Neural progenitor cell (in vitro differentiated cells): ENCODE measurements at places on chromosomes 1 and 21. TPM values are rescaled to one million over a fixed set of nuclear protein-coding genes. Genes with fewer than 3 reads are reported as not detected.

Gene KRTAP20-1
- not detected in 2 replicates for total RNA-seq

Gene LORICRIN
- not detected in 2 replicates for total RNA-seq

- H3K4me1 ChIP-seq: no peaks in the 10 kb centered on the region
- no peak overlapping the region for H3K4me3 ChIP-seq
- H3K27me3 ChIP-seq: no peaks in the 10 kb centered on the region
- no peaks in the 10 kb centered on the region for H3K36me3 ChIP-seq
- H3K27ac ChIP-seq: no peak overlapping the region
Measured at GRCh38 chr1:175848329-175848728, 104.9 kb upstream of the TNR start.

Gene CHD5
- 0.17 and 0.22 TPM in 2 replicates for total RNA-seq

DNA sequence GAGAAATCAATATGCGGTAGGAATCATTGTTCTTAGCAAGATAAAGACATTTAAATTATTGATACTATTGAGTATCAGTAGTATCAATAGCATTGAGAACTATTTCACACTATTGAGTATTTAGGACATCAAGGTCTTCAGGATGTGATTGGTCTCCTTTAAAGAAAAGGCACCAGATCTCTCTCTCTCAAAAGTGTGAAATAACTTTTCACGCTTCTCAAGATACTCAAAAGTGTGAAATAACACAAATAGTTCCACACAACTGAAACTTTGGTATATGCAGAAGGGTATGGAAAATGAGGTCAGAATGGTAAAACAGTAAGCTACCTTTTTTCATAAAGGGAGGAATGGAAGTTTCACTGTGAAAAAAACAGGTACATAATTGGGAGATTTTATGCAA is 6.7 kb upstream of the PYHIN1 start:
- H3K27ac ChIP-seq: no peak overlapping the region
- no peaks in the 10 kb centered on the region for H3K36me3 ChIP-seq
- H3K27me3 ChIP-seq: no peaks in the 10 kb centered on the region
- no peak for DNase-seq
- no peaks in the 10 kb centered on the region for H3K4me1 ChIP-seq
- no peak overlapping the region for H3K4me3 ChIP-seq

- H3K4me3 ChIP-seq: no peak overlapping the region
- no peaks in the 10 kb centered on the region for H3K4me1 ChIP-seq
- no peak overlapping the region for H3K27ac ChIP-seq
- no peak for DNase-seq
- H3K27me3 ChIP-seq: no peaks in the 10 kb centered on the region
Measured at GRCh38 chr1:92748138-92748537, 36.8 kb downstream of the EVI5 start.

DNA sequence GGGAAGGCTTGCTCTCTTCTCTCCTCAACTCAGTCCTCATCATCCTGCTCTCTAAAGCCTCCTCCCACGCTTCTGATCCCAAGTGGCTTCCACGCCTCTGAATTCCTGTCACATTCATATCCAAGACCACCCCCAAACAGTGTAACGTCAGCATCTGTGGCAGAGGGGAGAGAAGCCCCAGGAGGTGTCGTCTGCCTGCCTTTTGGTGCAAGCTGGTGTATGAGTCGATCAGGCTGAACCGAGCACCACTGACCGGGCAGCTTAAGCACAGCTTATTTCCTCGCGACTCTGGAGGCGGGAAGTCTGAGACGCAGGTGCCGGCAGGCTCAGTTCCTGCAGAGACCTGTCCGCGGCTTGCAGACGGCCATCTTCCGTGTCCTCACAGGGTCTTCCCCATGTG is 123.8 kb upstream of the RAB4A start:
- H3K27me3 ChIP-seq: no peaks in the 10 kb centered on the region
- peaks cover 23% of the 10 kb centered on the region for H3K4me1 ChIP-seq
- no peak overlapping the region for H3K4me3 ChIP-seq
- peak; percentile 50 for DNase-seq
- no peak overlapping the region for H3K27ac ChIP-seq

Gene ETS2
- total RNA-seq: 18.8 and 22.4 TPM in 2 replicates

DNA sequence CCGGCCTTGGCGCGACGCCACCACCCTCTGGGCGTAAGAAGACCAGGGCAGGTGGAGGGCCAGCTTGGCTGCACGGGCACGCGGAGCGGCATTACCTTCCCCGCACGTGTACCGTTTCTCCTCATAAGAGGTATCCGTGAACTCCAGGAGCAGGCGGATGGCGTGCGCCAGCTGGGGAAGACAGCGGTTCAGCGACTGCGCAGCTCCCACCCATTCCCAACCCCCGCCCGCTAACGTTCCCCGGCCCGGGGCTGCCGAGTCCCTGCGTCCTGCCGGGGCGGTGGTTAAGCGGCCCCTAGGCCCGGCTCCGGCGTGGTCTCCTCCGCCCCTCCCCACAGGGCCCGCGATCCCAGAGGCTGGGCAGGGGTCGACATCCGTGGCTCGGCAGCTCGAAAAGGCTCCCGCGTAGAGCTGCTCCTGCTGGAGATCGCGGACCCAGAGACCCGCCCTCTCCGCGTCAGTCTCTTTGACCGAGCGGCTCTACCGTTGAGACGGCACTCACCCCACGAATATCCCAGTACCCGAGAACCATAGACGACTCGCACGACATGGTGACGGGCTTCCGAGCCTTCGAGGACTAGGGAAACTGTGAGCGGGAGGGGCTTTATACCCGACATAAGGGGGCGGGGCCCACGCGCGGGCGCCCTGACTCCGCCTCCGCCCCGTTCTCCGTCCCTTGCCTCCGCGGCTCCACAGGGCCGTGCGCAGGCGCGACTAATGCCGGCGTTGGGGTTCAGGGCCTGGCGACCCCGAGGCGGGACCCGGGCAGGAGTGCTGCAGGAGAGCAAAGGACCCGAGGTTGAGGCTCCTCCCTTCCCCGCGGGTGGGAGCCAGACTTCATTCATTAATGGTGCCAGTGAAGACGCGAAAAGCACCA is 862 bp downstream of the GSTM3 start:
- H3K27me3 ChIP-seq: peaks cover 48% of the 10 kb centered on the region
- H3K4me3 ChIP-seq: peak overlapping the region; percentile 60
- no peaks in the 10 kb centered on the region for H3K36me3 ChIP-seq
- H3K27ac ChIP-seq: no peak overlapping the region
- peak; percentile 89 for DNase-seq
- H3K4me1 ChIP-seq: peaks cover 6% of the 10 kb centered on the region

DNA sequence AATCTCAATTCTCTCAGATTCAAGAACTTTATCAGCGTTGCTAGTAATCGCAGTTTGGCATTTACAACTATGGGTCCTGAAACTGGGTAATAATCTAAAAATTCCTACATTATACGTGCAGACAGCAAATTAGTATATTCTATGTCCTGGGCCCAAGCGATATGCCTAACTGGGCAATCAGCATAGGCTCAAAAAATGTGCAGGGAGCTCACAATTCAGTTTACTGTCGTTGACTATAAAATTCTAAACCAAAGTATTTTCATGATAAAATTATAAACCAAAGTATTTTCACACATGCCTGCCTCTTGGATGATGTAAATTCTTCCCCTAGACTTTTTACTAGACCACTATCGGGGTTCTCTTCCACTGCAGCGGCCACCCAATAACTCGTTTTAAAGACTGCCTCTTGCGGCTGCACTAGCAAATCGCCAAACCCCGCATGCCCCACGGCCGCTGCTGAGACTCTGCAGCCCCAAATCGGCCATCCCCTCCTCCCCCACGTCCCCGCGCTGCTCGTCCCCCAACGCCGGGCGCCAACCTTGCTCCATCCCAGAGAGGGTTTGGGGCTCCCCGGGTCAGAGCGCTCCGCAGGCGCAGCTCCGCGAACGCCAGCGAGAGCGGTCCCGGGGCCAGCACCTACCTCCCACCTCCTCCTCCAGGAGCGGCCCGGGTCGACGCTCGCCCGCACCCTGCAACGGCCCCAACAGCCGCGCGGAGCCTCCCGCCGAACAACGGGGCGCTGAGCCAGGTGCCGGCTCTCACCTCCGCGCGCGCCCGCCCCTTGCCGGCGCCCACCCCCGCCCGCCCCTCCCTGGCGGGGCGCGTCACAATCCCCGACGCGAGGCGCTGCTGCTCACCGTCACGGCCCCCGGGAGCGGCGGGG is 506 bp downstream of the SSX2IP start:
- peak; percentile 89 for DNase-seq
- H3K4me1 ChIP-seq: peaks cover 42% of the 10 kb centered on the region
- H3K36me3 ChIP-seq: no peaks in the 10 kb centered on the region
- H3K27ac ChIP-seq: peak overlapping the region; percentile 95
- no peaks in the 10 kb centered on the region for H3K27me3 ChIP-seq

DNA sequence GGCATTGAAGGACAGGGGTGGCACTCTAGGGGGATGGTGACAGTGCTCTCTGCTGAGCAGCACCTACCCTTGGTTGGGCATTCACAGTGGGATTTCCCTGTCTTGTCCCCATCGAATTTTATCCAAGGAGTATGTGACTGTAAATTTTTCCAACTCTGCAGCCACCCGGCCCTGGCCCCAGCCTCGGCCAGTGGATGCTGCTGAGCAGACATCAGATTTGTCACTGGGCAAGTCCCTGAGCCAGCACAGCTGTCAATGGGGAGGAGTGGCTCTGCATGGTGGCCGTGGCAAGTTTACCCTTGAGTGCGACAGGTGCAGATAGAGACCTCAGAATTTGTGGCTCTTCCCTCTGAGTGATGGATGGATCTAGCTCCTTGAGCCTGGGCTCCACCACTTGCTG is 240.2 kb upstream of the CSF3R start:
- no peak overlapping the region for H3K4me3 ChIP-seq
- no peak overlapping the region for H3K27ac ChIP-seq
- H3K4me1 ChIP-seq: no peaks in the 10 kb centered on the region
- DNase-seq: no peak

Gene CLEC20A
- total RNA-seq: not detected in 2 replicates

DNA sequence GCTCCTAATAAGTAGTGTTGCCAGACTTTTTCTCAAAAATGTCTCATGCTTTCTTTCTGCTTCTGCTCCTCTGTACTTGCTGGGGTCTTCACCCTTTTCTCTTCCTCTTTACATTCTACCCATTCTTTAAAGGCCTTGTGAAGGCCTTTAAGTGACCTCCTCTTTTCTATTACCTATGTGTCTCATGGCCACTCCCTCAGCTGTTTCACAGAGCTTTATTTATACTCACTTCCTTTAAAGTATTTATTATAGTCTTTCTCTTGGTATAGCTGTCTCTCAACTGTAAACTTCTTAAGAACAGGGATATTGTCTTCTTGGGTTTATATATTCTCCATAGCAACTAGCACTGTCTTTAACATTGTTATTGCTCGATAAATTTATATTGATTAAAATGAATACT is 792 bp downstream of the GOLPH3L start:
- H3K4me1 ChIP-seq: peaks cover 10% of the 10 kb centered on the region
- H3K27me3 ChIP-seq: no peaks in the 10 kb centered on the region
- DNase-seq: no peak
- no peak overlapping the region for H3K27ac ChIP-seq
- peak overlapping the region; percentile 87 for H3K4me3 ChIP-seq

GRCh38 chr1:235455823-235456222 is 48.4 kb downstream of the B3GALNT2 start:
- no peak for DNase-seq
- no peaks in the 10 kb centered on the region for H3K4me1 ChIP-seq
- no peaks in the 10 kb centered on the region for H3K27me3 ChIP-seq
- no peak overlapping the region for H3K4me3 ChIP-seq
- peaks cover 6% of the 10 kb centered on the region for H3K36me3 ChIP-seq
- no peak overlapping the region for H3K27ac ChIP-seq

GRCh38 chr21:37815893-37816292 is 100.4 kb downstream of the KCNJ6 start:
- DNase-seq: no peak
- no peak overlapping the region for H3K27ac ChIP-seq
- H3K36me3 ChIP-seq: no peaks in the 10 kb centered on the region
- peaks cover 8% of the 10 kb centered on the region for H3K4me1 ChIP-seq

Gene GBP5
- total RNA-seq: not detected in 2 replicates

DNA sequence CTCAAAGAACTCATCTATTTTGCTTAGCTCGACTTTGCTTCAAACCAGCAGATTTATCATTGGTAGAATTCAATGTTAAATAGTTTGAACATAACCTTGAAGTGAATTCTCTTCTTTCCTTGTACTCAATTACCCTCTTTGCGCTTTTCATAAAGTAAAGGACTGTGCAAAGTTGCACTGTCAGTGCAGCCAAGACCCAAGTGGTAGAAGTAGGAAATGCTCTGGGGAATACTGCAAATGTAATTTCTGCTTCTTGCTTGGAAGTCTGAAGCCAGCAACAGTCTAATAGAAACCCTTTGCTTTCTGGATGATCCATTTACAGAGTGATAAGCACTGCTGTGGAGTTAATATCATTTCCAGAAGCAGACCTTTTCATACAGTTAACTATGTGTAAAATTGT is 936.7 kb upstream of the TMPRSS15 start:
- no peak for DNase-seq
- no peaks in the 10 kb centered on the region for H3K4me1 ChIP-seq
- H3K4me3 ChIP-seq: no peak overlapping the region
- no peaks in the 10 kb centered on the region for H3K36me3 ChIP-seq
